ENCODE measurements at places on chromosomes 5 and 9.

- DNase-seq, result no peak
Measured at GRCh38 chr9:136110082-136111061, 8.3 kb downstream of the TMEM250 start.

DNA sequence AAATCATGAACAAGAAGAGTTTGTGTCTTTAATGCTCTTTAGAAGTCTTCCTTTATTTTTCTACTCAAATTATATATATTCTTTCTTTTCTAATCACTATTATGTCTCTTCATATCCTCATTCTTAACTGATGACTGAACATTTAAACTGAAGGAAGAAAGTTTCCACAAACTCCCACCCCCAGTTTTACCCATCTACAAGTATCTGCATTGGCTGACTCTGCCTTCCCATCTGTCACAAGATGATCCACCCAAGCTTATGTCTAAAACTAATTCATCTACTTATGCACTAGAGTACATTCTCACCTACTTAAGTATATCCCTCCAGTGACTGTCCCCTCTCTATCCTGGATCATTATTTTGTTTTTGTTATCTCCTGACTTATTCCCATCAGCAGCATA lies 344.5 kb downstream of the PRR16 start:
- DNase-seq, result no peak

GRCh38 chr5:177392765-177393164 lies 7.7 kb downstream of the PFN3 start:
- DNase-seq, result no peak

DNA sequence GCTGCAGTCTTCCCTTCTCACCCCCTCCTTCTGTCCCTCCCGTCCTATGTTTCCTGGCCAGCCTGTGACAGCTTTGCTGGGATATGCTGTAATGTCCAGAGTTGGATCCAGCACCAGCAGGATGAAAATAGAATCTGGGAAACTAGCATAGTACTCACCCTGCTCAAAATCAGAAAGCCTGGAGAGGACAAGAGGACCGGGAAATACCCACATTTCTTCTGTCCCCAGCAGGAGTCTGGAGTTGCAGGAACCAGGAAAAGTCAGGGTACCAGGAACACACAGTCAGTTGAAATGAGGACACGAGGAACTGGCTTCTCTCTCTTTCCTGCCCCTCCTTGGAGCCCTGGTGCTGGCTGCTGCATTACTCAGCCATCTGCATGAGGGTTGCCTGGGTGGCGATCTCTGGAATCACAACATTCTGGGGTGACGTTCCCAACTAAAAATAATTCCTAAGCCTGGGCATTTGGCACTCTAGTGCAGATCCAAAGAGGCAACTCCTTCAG lies 59.6 kb upstream of the NFIL3 start:
- DNase-seq, result no peak

DNA sequence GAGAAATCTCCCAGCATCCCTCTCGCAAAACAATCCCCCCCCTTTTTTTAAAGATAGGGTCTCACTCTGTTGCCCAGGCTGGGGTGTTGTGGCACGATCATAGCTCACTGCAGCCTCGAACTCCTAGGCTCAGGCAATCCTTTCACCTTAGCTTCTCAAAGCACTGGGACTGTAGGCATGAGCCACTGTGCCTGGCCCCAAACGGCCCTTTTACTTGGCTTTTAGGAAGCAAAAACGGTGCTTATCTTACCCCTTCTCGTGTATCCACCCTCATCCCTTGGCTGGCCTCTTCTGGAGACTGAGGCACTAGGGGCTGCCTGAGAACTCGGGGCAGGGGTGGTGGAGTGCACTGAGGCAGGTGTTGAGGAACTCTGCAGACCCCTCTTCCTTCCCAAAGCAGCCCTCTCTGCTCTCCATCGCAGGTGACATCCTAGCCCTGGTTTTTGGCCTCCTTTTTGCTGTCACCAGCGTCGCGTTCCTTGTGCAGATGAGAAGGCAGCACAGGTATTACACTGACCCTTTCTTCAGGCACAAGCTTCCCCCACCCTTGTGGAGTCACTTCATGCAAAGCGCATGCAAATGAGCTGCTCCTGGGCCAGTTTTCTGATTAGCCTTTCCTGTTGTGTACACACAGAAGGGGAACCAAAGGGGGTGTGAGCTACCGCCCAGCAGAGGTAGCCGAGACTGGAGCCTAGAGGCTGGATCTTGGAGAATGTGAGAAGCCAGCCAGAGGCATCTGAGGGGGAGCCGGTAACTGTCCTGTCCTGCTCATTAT lies 6.8 kb downstream of the CA9 start:
- no peak for DNase-seq

DNA sequence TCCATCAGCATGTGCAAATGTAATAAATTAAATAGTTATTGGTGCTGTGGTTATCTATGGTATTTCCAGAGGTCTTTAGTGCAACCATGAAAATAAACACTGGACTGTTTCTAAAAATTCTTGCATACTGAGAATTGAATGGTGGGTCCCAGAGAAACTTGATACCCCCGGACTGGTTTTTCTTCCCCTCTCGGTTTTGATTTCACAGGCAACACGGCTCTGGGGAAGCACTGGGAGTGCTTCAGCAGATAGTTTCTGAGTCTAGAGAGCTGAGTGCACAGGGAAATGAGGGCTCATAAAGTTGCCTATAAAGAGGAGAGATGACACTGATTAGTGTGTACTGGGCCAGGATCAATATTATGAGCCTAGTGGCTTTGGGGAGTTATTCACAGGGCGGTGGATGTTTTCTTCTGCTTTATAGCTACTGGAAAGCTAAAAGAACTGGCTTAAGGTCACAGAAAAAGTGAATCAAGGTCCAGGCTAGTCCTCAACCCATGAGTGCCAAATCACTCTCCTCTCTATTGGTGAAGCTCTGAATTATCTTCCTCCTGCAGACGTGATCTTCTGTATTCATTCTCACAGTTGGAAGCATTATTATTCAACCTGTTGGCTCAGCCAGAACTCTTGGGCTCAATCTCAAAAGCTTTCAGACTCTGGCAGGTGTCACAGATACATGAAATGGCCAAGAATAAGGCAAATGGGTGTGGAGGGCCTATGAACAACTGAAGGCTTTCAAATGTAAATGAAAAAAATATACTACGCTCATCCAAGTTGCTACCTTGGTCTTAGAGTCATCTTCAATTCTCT lies 170.2 kb upstream of the HMHB1 start:
- DNase-seq, result no peak

GRCh38 chr9:134324359-134325095 lies 1.7 kb upstream of the RXRA start:
- no peak for DNase-seq

DNA sequence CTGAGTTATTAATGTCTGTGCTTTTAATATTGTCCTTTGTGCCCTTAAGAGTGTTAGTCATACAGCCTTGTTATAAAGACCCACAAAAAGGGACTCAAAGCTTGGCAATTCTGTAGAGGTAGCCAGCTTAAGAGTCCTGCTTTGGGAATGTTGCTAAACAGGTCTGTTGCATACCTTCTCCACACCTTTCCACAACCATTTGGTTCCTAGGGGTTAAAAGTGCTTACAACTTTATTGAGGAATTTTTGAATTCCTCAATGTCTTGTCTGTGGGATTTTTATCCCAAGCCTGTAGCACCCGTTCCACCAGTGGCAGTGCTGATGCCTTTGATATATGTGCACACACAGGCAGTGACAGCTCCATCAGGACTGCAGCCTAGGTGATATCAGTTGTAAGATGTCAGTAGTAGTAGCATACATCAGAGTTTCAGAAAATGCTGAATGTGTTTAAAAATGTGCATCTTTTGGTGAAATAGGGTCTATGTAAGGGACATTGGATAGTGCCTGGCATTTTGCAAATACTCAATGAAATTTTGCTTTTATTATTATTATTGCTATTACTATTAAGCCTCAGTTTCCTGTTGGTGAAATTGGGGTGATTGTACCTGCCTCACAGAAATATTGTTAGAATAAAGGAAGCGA lies 68.5 kb downstream of the WWC1 start:
- DNase-seq, result no peak

DNA sequence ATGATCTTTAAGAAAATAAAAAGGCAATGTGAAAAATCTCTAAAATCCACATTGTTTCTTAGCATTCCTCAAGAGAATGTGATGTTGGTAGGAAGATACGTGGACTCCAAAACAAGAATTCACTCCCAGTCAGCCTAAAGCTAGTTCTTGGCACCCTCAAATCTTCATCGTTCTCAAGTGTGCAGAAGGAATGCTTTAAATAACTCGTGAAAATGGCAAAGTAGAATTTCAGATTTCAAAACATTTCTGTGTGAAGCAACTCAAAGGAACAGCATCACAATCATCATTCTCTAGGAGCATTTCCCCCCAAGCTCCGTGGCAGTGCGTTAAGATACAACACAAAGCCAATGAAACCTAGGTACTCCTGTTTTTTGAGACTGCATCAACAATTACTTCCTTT lies 185.1 kb upstream of the DMAC1 start:
- DNase-seq, result no peak

DNA sequence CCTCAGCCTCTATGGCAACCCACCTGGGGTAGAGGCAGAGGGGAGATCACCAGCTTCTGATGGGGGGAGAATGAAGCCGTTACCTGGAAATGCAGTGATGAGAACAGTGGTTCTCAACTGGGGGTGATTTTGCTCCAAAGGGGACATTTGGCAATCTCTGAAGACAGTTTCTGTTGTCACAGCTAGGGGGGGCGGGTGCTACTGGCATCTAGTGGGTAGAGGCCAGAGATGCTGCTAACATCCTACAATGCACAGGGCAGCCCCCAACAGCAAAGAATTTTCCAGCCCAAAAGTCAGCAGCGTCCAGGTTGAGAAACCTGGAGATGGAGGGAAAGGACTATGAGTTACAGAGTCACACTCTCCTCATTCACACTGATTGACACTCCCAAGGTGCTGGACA lies 84.5 kb downstream of the FGF1 start:
- DNase-seq, result no peak

Data from stimulated activated CD8-positive, alpha-beta memory T cell treated with anti-CD3 and anti-CD28 coated beads, Interleukin-4, amount 100 ng/mL, for 4 hours (primary cell).